Stromal cell of bone marrow (primary cell): ENCODE measurements at places on chromosomes 13 and 19.

DNA sequence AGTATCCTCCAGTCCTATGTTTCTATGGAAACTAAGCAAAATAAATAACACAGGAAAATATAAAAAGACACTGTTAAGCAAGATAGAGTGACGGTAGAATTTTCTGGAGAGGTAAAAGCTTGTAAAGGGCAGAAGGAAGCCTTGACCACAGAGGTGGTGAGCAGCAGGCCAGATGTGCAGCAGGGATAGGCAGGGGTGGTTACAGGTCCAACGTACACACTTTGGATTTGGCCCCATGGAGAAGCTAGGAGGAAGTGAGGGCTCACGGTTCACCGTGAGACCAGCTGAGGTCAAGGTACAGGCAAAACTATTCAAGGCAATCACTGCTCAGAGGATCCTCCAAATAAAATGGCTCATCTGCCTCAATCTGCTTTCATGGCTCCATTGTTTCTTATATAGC, 242.8 kb downstream of the B3GLCT start:
- no peak for DNase-seq

GRCh38 chr13:33250609-33251008, 34.9 kb downstream of the STARD13 start:
- DNase-seq = no peak

GRCh38 chr19:40507892-40508291, 41.1 kb downstream of the SPTBN4 start:
- no peak for DNase-seq

DNA sequence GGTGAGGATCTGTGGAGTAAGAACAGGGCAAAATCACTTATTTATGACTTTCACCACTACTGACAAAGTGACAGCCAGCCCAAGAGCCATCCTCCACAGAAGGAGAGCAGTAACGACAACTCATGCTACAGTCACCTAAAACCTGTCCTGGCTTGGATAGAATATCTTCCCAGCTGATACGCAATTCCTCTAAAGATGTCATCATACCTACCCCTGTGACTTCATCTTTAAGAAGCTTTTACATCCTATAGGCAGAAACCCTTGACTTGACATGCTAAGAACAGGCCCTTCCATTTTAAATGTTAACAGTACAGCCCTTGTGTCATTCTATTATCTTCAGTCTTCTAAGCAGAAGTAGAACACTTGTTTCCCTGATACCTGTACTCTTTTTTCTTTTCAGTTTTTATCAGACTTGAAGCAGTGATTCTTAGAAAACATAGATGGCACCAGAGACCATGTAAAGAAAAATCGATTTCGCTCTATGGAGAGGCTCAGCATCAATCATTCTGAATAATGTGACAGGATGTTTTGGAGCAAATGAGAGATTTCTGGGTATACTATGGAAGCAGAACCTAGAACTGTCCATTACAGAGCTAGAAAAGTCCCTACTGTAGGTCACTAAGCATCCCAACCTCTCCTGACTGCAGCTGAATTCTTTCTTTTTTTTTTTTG, 20.1 kb downstream of the STOML3 start:
- no peak for DNase-seq

DNA sequence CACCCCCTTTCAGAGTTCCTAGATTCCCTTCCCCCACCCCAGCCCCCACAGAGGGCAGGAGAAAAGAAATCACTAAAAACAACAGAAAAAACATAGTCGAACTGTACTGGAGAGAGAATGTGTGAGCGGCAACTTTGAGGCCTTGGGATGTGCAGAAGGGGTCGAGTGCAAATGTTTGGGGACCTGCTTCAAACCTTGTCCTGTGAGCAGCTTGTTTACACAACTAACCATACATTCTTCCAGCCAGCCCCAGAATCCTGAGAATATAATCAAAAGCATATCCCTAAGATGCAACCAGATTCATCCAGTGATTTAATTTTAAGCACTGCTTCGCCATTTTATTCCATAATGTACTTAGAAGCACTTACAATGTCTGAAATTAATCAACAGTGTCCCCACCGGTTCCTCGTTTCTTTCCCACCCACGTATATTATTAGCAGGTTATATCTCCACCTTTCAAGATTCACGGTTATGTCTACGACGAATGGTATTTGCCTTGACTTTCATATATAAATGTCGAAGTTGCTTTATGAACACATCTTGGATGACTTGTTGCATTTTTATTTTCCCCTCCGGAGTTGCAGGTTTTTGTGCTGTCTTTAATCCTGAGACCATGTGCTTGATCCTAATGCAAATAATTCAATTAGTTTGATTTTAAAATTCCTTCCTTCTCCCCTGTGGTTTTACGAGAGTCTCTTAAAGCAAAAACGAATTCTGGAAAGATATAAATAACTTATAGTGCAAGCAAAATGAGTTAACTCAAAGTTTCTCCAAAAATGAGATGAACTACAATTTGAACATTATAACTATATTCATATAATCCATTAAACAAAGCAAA, 107.6 kb downstream of the ZIC5 start:
- no peak for DNase-seq

- no peak for DNase-seq
Measured at GRCh38 chr19:16249826-16250404, 52.2 kb downstream of the AP1M1 start.

DNA sequence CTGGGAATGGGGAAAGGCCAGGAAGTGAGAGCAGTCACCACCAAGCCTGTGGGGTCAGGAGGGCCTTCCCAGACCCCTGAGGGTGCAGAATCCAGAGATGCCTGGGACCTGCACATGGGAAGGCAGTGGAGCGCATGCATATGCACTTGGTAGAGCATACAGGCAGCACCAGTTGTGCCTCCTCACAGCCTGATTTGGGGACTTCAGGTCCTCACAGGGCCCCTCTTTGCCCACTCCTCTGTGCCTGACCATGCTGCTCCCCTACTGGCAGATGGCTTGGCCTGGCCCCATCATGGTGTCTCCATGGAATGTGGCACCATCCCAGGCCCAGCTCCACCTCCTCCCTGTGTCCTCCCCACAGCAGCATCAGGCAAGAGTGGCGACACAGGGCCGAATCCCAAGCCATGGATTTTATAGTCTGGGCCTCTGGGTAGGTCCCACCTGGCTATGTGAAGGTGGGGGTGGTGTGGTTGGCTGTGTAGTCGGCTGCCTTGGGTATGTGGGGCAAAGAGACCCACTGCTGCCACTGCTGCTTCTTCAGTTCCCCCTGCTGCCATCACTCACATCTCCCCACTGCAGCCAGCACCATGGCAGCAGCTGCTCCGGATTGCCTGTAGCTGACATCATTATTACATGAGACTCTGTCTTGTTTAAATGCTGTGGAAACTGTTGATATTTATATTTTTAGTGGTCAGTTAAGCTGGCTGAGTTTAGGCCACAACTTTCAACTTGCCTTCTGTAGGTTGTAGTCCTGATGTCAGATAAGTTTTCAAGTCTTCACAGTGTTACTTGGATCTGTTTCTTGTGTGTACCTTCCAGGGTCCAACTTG, 247.0 kb downstream of the GPC6 start:
- DNase-seq = no peak

DNA sequence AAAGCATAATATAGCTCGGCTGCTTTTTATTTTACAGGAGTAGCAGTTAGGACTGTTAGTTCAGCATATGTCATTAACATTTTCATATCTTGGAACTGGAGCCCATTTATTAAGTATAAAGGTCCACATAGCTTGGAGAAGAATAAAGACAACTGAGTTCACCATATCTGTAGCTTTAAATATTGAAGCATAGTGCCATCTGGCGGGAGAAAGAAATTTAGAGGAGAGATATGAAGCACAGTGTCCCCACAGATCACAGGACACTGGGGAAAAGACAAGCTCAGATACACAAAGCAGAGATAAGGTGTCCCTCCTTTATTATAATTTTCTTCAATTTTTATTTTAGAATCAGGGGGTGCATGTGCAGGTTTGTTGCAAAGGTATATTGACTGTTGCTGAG, 104.7 kb upstream of the FREM2 start:
- peak; percentile 21 for DNase-seq

DNA sequence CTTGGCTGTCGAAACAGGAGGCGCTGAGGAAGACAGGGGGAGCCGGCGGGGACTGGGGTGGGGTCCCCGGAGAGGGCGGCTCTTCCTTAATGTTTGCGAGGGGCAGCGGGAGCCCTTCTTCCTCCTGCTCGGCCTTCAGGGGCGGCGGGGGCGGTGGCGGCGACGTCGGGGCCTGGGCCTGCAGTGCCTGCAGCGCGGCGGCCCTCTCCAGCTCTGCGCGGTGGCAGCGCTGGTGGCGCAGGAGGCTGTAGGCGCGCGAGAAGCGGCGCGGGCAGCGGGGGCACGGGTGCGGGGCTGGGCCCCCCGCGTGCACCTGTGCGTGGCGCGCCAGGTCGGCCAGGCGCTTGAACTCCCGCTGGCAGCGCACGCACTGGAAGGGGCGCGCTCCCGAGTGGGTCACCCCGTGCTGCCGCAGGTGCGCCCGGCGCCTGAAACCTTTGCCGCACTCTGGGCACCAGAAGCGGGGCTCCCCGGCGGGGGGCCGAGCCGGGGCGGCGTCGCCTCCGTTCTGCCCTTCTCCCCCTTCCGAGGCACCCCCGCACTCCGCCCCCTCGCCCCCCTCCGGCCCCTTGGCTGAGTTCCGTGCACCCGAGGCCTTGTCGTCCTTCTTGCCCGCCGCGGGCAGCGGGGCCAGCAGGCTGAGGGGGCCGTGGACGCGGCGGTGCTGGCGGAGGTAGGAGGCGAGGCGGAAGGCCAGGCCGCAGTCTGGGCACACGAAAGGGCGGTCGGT, 2.5 kb downstream of the ZNF579 start:
- DNase-seq = no peak

GRCh38 chr13:102774214-102774568, 605 bp upstream of the TEX30 start:
- no peak for DNase-seq

GRCh38 chr13:91078093-91078679, 269.3 kb upstream of the MIR17HG start:
- no peak for DNase-seq

DNA sequence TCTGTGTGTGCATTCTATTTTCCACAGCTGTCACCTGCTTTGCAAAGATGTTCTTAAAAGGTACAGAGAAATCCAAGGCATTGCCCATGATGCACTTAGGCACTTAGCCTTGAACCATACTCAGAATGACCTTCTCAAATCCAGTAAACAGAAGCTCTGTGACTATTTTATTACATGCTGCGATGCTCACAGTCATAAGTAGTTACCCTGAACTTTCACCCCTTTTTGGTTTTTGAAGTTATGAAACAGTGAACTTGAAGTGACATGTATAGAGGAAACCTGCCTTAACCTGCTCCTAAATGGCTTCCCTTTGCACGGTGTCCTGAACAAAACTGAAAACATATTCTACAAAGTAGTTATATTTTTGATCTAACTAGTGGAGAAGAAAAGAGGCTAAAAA, 100.4 kb downstream of the SLC10A2 start:
- no peak for DNase-seq

GRCh38 chr19:9139609-9140158, 513 bp upstream of the ZNF317 start:
- DNase-seq = no peak

DNA sequence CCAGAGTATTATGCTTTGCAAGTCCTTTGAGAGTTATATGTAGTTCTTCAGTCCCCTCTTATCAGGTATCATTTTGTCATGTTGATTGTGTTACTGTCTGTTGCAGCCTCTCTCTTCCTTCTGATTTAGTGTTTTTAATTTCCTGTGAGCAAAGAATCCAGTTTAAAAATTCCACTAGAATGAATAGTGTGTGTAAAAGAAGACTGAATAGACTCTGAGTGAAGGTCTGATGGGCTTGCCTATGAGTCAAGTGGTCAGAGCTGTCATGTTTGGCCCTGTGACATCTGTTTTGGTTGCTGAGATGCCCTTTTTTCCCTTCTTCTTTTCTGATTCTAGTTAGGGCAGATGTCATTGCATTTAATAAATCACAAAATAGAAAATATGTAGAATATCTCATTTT, 23.3 kb upstream of the KCTD4 start:
- DNase-seq = no peak

DNA sequence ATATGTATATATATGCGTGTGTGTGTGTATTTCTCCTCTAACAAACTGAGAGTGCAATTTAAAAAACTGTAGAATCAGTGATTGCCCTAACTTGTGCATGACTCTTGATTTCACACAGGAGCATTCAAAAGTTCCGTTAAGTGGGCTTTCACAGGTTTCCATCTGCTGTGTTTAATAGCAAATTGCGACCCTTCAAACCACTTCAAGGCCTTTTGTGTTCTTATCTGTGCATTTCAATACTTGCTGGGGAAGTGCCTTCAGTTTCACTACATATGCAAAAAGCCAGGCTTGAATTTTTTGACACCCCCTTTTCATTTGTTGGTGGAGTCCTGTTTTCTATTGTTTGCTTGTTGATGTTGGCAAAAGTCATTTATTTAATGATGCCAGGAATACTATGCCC, 158.0 kb downstream of the TM9SF2 start:
- no peak for DNase-seq

- DNase-seq = no peak
Measured at GRCh38 chr19:1929021-1929742, 11.8 kb upstream of the CSNK1G2 start.

- no peak for DNase-seq
Measured at GRCh38 chr19:38245826-38246498, 10.2 kb downstream of the PPP1R14A start.

DNA sequence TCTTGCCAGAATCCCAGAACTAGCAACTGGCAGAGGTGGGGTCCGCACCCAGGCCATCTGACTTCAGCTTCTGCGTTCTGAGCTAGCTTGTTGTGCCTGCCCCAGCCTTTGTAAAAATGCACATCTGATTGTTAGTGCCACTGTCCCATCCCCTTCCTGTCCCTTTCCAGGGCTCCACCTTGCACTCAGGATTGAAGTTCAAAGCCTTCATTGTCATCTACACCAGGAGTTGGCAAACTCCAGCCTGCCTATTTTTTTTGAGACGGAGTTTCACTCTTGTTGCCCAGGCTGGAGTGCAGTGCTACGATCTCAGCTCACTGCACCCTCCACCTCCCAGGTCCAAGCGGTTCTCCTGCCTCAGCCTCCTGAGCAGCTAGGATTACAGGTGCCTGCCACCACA, 2.9 kb downstream of the THOP1 start:
- DNase-seq = no peak

- DNase-seq = peak; percentile 77
Measured at GRCh38 chr19:9885077-9885552, 50.0 kb downstream of the PIN1 start.

DNA sequence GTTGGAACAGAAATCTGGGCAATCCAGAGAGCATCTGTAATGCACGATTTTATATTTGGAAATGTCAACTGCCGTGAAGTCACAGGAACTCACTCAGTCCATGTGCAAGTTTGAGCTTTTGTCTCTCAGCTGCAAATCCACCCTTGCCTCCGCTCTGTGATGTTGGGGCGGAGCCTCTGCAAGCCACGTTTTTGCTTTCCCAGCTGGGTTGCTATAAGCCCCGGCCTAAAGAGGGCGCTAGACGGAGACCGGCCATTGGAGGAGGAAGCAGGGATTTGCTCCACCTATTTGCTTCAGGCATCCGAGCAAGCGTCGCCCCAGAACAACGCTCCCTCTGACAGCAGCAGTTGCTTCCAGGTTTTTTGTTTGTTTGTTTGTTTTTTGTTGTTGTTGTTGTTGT, 56.2 kb downstream of the TRPM4 start:
- DNase-seq = no peak

- peak; percentile 51 for DNase-seq
Measured at GRCh38 chr19:4455719-4456475, 1.7 kb downstream of the UBXN6 start.
